GM04504 (cell line): ENCODE measurements at places on chromosomes 1 and 21.

DNA sequence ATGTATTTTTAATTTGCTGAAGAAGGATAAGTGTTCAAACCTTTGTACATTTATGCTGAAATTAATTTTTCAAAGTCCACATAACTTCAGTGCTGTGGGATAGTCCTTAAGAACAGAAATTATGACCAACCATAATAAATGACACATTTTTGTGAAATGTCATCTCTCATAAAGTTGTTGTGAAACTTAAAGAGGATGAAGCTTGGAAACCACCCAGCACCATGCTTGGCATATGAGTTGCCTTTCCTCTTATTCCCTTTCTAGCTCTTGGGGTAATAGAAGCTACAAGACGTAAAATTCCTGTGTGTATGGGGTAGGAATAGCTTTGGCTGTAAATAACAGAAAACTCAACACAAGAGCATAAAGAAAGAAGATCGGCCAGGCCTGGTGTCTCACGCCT is 18.9 kb upstream of the USP24 start:
- DNase-seq = peak; percentile 87

DNA sequence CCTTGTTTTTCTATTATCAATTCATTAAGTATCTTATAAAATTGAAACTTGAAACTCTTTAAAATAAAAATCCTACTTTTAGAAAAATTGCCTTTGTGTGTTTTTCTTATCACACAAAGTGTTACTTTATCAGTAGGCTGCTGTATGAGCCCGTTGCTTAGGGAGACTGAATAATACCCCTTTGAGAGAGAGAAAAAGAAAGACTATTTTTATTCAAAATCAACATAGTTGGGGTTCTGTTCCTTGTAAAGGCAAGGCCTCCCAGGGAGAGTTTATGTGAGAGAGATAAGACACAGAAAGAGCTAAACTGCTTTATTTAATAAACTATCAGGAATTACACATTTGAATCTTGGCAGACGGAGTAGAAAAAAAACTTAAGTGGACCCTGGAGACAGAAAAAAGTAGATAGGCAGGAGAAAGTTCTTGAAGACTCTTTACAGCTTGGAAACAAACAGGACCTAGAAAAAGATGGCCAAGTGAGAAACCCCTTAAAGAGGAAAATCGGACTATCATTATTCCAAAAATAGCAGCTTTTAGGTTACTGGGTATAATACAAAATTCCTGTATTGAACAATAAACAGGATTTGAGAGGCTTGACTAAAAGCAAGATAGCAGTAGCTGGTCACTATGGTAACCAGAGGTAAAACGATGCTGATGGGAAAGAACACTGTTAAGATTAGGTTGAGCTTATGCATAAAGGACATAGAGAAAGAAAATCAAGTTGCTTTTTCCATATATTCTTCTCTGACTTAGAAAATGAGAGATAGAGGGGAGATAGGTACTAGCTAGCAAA is 170.9 kb downstream of the LRRC7 start:
- DNase-seq = no peak

DNA sequence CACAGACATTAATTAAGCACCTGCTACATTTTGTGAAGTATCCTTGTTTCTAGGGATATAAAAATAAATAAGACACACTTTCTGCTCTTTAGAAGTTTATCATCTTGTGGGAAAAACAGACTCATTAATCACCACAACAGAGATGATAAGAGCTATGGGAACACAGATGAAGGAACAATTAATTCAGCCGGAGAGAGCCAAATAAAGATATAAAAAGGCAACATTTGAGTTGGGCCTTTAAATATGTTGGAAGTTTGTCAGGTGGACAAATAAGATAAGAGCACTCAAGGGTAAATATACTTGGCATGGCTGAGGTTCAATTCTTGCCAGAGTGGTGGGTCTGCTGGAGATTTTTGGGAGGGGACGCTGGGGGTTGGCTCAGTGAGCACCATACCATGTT is 34.2 kb upstream of the VTCN1 start:
- DNase-seq = no peak

- no peak for DNase-seq
These were observed 121.8 kb downstream of the PCBP3 start for GRCh38 chr21:45765375-45765774.
